ENCODE measurements at places on chromosomes 6 and 20.

- DNase-seq: no peak
Measured at GRCh38 chr20:63254606-63255384, 532 bp upstream of the NKAIN4 start.

GRCh38 chr20:325889-326644 is 715 bp downstream of the SOX12 start:
- DNase-seq: no peak

GRCh38 chr20:32523613-32524213 is 61.4 kb downstream of the NOL4L start:
- DNase-seq: no peak

DNA sequence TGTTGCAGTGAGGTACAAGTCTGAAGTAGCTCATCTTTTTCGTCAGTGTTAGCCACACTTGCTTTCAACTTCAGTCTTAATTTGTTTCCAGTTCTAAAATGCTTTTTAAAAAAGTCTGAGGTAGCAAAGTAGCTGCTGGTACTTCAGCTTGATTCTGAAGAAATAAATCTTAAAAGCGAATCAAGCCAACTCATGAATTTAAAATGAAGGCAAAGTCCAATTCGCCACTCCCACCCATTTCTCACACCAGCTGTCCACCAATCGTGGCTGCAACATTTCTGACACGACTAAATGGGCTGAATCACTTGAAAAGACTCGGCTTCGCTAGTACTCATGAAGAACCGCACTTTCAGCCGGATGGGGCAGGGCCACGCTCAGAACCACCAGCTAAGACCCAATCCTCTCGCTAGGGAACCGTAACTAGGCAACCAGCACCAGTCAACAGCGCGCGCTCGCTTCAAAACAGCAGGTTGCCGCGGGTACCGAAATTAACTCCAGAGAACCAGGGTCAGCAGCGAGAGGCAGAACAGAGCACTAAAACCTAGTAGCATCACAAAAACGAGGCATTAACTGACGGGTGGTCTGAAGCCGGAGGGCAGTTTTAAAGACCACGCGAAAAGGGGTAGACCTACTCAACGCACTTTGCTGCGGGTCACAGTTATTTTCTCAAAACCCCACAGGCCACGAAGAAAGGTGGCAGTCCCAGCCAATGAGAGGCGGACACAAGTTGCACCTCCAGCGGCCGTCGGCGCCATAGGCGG is 900 bp downstream of the BCLAF1 start:
- no peak for DNase-seq

GRCh38 chr20:34022839-34023234 is 29.1 kb downstream of the RALY start:
- no peak for DNase-seq

- no peak for DNase-seq
Measured at GRCh38 chr20:62197311-62197710, 14.5 kb downstream of the MTG2 start.

GRCh38 chr6:113995634-113996033 is 24.7 kb upstream of the HDAC2 start:
- DNase-seq: no peak

DNA sequence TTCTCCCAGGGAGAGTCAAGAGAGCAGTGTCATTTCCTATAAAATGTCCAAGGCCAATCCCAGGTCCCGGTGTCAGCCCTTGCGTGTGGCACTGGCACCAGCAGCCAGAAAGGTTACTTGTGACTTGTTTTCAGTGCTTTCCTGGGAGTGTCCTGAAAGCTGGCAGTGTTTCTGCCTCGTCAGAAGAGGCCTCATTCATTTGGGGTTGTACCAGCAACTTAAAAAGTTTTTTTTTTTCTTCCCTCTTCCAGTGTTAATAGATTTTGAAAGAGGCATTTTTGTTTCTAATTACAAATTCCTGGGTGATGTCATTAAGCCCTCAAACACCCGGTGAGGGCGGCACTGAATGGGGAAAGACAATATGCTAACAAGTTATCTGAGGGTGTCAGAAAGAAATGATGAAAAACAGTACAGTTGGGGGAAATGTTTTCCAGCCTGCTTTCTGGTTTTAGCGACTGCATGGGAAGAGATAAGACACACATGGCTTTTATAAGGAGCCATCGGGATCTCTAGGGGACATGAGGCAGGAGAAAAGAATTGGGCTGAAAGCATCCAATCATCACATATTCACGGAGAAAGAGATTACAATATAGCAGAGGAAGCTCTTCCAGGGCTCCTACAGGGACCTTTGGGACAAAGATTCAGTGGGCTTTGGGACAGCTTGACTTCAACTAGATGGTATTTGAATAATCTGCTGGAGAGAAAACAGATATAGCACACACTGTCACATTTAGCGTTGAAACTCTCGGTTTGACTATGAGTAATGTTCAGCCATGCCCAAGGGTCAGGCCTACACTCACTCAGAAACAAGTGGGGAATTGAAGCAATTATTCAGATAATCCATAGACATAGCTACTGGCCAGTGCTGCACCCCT is 153.0 kb downstream of the BCAS1 start:
- no peak for DNase-seq

- no peak for DNase-seq
Measured at GRCh38 chr6:125001684-125002405, 39.6 kb downstream of the RNF217 start.

- no peak for DNase-seq
Measured at GRCh38 chr6:144899161-144899560, 614.0 kb downstream of the UTRN start.

DNA sequence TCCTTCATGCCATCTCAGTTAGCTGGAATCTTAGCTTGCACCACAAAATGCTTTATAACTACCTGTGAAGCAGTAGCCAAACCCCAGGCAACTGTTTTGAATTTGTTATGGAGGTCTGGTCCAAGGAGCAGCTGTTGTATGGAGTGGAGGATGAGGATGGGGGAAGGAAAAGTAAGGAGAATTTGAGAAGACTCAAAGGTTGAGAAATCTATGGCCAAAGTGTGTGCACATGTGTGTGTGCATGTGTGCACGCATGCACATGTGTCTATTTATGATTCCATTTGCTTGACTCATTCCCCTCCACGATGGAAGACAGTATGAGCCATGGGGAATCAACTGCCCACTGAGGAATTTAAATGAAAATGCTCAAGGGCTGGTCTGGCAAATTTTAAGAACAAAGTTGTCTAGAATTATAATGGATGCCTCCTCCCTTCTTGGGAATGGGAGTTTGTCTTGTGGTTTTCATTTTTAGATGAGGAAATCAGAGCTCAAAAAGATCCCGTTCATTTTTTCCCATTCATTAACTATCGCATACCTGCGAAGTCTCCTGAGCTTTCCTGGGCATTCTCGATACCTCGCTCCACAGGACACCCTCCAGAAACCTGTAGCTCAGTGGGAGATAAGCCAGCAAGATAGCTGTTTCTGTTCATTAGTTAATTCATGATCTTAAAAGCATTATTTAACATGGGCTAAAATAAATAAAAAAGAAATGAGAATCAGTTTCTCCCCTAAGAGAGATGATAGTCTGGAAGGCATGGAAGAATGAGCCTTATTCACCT is 152.3 kb upstream of the NEDD9 start:
- no peak for DNase-seq

- no peak for DNase-seq
Measured at GRCh38 chr20:16821211-16822089, 73.3 kb downstream of the OTOR start.

- DNase-seq: peak; percentile 26
Measured at GRCh38 chr6:80133020-80133419, 26.5 kb downstream of the BCKDHB start.

GRCh38 chr6:40788661-40789655 is 201.8 kb upstream of the LRFN2 start:
- DNase-seq: no peak

DNA sequence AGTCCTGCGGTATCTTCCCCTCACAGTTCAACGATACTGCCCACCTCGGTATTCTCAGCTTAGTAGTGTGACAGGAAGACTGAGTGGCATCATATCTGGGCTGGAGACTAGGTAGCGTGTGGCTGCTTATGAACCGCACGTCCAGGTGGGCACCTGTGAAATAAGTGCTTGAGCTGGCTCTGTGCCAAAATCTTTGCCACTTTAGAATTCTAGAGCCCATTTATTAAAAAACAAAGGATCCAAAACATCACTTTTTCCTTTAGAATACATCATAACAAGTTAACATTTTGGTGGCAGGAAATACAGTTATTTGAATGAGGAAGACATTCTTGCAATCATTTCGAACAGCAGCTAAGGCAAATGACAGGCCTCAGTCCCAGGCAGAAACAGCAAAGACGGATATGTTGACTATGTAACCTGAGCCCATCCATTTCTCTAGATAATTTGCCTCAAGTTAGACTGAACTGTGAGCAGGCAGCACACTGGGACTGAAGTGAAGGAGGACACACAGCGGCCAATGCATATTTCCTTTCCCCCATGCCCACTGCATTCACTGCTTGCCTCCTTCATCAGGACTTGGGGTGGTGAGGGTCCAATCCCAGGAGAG is 136.6 kb downstream of the GMDS start:
- DNase-seq: no peak

DNA sequence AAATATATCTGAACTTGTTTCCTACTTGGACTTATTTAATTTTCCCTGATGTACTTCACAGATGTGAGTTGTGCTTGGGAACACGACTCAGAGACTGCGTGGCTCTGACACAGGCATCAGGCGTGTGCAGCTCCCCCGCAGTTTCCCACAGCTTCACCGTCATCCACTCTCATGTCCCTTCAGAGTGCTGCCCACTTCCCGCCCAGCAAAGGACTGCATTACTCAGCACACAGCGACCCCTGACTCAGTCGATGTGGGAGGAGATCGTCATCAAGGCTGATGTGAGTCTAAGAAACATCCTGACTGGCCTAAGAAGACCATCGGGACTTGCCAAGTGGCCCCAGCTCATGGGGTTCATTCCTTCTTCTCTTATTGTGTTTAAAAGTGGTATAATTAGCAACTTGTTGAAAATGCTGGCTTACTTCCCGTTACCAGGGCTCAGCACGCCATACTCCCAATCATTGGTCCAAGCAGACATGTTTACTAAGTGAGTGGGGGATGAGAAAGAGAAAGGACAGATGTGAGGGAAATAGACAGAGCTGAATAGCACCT is 539.4 kb upstream of the JARID2 start:
- DNase-seq: peak; percentile 57

- DNase-seq: no peak
Measured at GRCh38 chr20:49620364-49621240, 52.7 kb upstream of the PTGIS start.

- no peak for DNase-seq
Measured at GRCh38 chr6:138292482-138292881, 74.2 kb upstream of the PBOV1 start.

GRCh38 chr6:148035806-148036390 is 306.7 kb upstream of the SASH1 start:
- no peak for DNase-seq

- DNase-seq: no peak
Measured at GRCh38 chr20:51340451-51340840, 202.1 kb downstream of the NFATC2 start.

GRCh38 chr6:25288518-25288917 is 9.3 kb downstream of the CARMIL1 start:
- no peak for DNase-seq

- no peak for DNase-seq
Measured at GRCh38 chr6:92024110-92024509, 1395.2 kb downstream of the EPHA7 start.

- DNase-seq: no peak
Measured at GRCh38 chr6:21599051-21599696, 5.6 kb downstream of the SOX4 start.

DNA sequence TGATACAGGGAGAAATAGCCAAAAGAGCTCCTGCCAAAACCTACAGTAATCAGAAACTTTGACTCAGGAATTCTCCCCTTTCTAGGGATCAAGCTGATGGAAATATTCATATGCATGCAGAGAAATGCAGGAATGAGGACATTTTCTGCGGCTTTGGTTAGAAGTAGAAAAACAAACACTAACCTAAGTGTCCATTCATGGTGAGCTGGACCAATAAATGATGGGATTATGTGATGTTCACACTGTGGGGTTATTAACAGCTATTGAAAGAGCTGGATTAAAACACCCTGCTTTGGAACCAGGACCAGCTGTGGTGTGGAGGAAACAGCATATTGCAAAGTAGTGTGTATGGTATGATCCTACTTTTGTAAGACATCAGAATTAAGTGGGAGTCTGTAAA is 143.1 kb downstream of the SYCP2 start:
- no peak for DNase-seq

DNA sequence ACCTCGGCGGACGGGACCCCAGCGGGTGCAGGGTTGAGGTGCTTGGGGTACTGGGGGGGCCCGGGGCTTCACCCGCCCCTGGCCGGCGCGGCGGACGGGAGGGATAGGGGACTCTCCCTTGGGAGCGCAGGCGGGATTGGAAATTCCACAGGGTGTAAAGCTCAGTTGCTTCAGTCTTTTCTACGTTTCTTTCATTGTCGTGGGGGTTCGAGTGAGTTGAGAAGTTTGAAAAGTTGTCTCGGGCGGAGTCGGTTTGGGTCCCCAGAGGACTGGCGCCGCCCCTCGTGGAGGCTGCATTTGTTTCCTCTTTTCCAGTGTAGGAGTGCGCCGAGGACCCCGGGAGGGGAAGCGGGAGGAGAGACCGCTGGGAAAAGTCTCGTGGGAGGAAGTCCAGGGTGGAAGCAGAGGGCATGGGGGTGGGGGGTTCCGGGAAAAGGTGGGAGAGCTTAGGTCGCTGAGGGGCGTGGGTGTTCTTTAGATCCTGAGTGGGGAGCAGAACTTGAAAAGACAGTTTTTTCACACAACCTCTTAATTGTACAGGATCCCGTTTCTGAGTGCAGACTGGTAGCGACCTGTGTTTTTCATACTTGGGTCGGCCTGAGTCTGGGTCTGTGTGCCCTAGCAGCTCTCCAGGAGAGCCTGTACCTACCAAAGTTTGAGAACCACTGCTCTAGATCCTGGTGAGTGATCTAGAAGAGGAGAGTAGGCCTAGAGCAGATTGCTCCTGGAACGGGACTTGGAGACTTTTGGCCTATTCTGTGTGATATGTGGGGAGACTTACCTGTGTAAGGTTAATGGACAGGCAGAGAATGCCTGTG is 495 bp downstream of the FAM83B start:
- DNase-seq: no peak

DNA sequence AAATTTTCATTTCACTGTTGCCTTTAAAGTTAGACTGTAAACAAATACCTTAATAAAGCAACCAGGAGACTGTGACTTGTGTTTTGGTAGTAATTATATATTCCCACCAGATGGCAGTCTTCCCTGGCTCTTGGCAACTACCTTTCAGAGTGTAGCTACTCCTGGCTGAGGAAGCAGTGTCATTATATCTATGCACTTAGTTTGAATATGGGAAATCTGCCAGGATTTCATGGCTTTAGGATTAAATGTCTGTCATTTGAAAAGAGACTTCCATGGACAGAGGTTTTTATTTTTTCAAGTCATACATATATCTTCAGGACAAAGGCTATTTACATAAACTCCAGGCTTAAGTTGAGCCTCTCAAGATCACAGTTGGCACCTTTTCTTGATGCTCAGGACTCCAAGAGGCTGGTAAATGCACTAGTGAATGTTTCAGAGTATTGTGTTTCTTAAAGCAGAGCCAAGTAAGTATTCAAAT is 160.1 kb downstream of the C6orf58 start:
- peak; percentile 38 for DNase-seq

Data from keratinocyte (primary cell).